ENCODE measurements at places on chromosomes 7 and 10.

DNA sequence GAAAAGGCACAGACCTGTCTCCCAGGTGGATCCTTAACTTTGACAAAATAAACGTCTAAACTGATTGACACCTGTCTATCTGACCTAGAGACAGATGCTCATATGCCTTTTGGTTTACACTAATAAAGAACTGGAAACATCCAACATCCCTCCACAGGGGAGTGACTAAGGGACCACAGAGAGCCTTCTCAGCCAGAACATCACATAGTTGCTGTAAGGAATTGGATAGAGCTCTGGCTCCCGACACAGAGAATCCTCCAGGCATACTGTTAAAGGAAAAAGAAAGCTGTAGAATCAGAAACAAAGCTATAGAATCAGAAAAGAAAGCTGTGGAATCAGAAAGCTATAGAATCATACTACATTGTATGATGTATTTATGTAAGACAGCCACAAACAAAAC, 258.8 kb downstream of the STK31 start:
- no peak for DNase-seq

DNA sequence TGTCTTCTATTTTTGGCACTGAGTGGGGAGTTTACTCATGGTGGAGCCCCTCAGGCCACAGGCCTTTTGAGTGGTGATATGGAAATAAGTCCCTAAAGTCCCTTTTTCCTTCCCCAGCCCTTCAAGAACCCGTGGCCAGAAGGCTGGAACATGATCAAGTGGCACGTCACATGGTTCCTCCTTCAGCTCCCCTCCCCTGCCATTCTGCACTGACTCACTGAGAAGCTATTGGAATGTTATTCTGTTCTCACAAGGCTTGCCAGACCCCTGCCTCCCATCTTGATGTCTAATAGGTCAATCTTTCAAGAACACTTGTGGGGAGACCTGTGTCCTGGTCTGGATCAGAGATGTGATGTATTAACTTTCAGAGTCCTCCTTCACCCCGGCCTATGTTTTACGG, 279.8 kb downstream of the SEC23IP start:
- no peak for DNase-seq

DNA sequence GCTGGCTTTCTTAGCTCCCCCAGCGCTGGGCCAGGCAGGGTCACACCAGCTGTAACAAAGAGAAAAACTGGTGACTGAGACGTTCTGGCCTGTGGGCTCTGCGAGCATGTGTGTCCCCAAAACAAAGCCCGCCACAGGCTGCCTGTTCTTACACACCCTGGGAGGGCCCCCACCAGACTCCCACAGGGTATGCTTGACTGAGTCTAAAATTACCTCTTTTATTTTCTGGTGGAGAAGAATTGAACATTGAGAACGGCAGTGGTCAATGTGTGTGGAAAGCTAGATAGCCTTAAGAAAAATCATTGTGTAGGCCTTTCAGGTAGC, 808 bp downstream of the C10orf71 start:
- no peak for DNase-seq

- no peak for DNase-seq
Observed at GRCh38 chr10:97307866-97308780, 10.9 kb upstream of the FRAT1 start.
